A549 treated with CpdA at 1 μM for 4 hours (cell line): ENCODE measurements at places on chromosomes 11 and 22. TPM values are rescaled to one million over a fixed set of nuclear protein-coding genes. Genes with fewer than 3 reads are reported as not detected.

The FJX1 gene
- 26.4 to 46.4 TPM (median 40.3 TPM) in 5 replicates for total RNA-seq

The NEFH gene
- total RNA-seq, result 0.09 to 0.15 TPM (median 0.11 TPM) in 5 replicates

The CABP4 gene
- not detected in 5 replicates for total RNA-seq

The MPZL3 gene
- 0.23 to 0.60 TPM (median 0.38 TPM) in 5 replicates for total RNA-seq

The BCR gene
- 12.4 to 18.5 TPM (median 13.9 TPM) in 5 replicates for total RNA-seq

The FGF19 gene
- total RNA-seq, result 0.03 to 0.17 TPM (median 0.08 TPM) in 4 of 5 replicates, not detected in the other

The FADD gene
- 57.0 to 78.8 TPM (median 76.7 TPM) in 5 replicates for total RNA-seq

The MRGPRG gene
- total RNA-seq, result not detected in 5 replicates

The C22orf15 gene
- total RNA-seq, result not detected in 5 replicates

The SELENOO gene
- total RNA-seq, result 13.1 to 22.1 TPM (median 17.1 TPM) in 5 replicates

The NTM gene
- total RNA-seq, result not detected in 5 replicates

The APOBEC3A gene
- 0.21 TPM in 1 of 5 replicates, not detected in the others for total RNA-seq

The SHISAL1 gene
- 7.2 to 8.4 TPM (median 7.4 TPM) in 5 replicates for total RNA-seq

The ZBTB16 gene
- total RNA-seq, result not detected in 5 replicates

The OR5B21 gene
- total RNA-seq, result not detected in 5 replicates

The CD3G gene
- total RNA-seq, result not detected in 5 replicates

The NUDT8 gene
- 6.3 to 14.4 TPM (median 12.4 TPM) in 5 replicates for total RNA-seq

The VWCE gene
- total RNA-seq, result 0.55 to 0.91 TPM (median 0.64 TPM) in 5 replicates

The SYT9 gene
- 0.16 to 0.22 TPM (median 0.19 TPM) in 5 replicates for total RNA-seq

The HSPA8 gene
- total RNA-seq, result 1,734 to 2,080 TPM (median 1,815 TPM) in 5 replicates

The CCDC73 gene
- 0.02 to 0.10 TPM (median 0.04 TPM) in 4 of 5 replicates, not detected in the other for total RNA-seq

The RFPL3 gene
- total RNA-seq, result not detected in 5 replicates

The MISFA gene
- 2.0 to 2.8 TPM (median 2.0 TPM) in 5 replicates for total RNA-seq

The LIF gene
- total RNA-seq, result 33.9 to 49.9 TPM (median 45.0 TPM) in 5 replicates

The CSNK2A3 gene
- 1.4 to 1.8 TPM (median 1.5 TPM) in 5 replicates for total RNA-seq

The TENM4 gene
- total RNA-seq, result 0.01 to 0.13 TPM (median 0.02 TPM) in 5 replicates

The FAM181B gene
- total RNA-seq, result 0.04 to 0.08 TPM (median 0.05 TPM) in 3 of 5 replicates, not detected in the others

The APBB1 gene
- 18.1 to 23.2 TPM (median 18.6 TPM) in 5 replicates for total RNA-seq

The GRAMD1B gene
- 31.6 to 48.8 TPM (median 46.6 TPM) in 5 replicates for total RNA-seq

The POU2AF2 gene
- total RNA-seq, result not detected in 5 replicates

The C1QTNF4 gene
- total RNA-seq, result 0.07 to 0.10 TPM (median 0.08 TPM) in 3 of 5 replicates, not detected in the others

The MS4A6E gene
- not detected in 5 replicates for total RNA-seq

The SMTNL1 gene
- not detected in 5 replicates for total RNA-seq

The DNAJC4 gene
- total RNA-seq, result 19.4 to 21.3 TPM (median 20.1 TPM) in 5 replicates

The FIBP gene
- 71.9 to 92.3 TPM (median 85.6 TPM) in 5 replicates for total RNA-seq

The VSIG2 gene
- not detected in 5 replicates for total RNA-seq

The CHST1 gene
- total RNA-seq, result 1.0 to 1.5 TPM (median 1.2 TPM) in 5 replicates

The CLMP gene
- total RNA-seq, result 22.8 to 35.9 TPM (median 31.0 TPM) in 5 replicates

The FAM83F gene
- not detected in 5 replicates for total RNA-seq

The OR5P2 gene
- not detected in 5 replicates for total RNA-seq

The KIAA1671 gene
- total RNA-seq, result 7.0 to 10.8 TPM (median 8.6 TPM) in 5 replicates

The PLEKHA7 gene
- total RNA-seq, result 14.1 to 19.2 TPM (median 17.2 TPM) in 5 replicates

The OR10G8 gene
- total RNA-seq, result not detected in 5 replicates

The TOMT gene
- total RNA-seq, result not detected in 5 replicates

The TMEM134 gene
- total RNA-seq, result 42.5 to 61.2 TPM (median 52.1 TPM) in 5 replicates

The FAM111B gene
- 7.2 to 9.3 TPM (median 7.7 TPM) in 5 replicates for total RNA-seq

The LMNTD2 gene
- 2.0 to 3.5 TPM (median 2.3 TPM) in 5 replicates for total RNA-seq

The CCDC15 gene
- 0.45 to 0.72 TPM (median 0.54 TPM) in 5 replicates for total RNA-seq
